ENCODE measurements at places on chromosomes 2 and 18.

- no peak for DNase-seq
Measured at GRCh38 chr2:21559351-21559750, 435.6 kb downstream of the TDRD15 start.

GRCh38 chr2:4110273-4110672 lies 406.9 kb downstream of the DCDC2C start:
- no peak for DNase-seq

DNA sequence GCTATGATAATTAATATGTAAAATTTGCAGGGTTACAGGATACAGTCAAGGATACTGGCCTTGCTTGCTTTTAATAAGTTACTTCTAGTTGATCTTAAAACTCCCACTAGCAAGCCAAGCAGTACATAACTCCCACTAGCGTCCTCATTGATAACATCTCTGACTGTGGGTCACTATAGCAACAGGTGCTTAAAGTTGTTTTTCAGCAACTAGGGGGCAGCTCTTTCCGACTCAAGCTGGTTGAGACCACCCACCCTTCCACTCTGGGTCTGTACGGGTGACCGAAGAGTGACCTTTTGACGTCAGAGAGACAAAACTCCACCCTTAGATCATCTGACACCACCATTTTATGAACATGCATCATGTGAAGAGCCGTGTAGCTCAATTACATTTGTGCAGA lies 208.6 kb downstream of the MYO1B start:
- DNase-seq: no peak

DNA sequence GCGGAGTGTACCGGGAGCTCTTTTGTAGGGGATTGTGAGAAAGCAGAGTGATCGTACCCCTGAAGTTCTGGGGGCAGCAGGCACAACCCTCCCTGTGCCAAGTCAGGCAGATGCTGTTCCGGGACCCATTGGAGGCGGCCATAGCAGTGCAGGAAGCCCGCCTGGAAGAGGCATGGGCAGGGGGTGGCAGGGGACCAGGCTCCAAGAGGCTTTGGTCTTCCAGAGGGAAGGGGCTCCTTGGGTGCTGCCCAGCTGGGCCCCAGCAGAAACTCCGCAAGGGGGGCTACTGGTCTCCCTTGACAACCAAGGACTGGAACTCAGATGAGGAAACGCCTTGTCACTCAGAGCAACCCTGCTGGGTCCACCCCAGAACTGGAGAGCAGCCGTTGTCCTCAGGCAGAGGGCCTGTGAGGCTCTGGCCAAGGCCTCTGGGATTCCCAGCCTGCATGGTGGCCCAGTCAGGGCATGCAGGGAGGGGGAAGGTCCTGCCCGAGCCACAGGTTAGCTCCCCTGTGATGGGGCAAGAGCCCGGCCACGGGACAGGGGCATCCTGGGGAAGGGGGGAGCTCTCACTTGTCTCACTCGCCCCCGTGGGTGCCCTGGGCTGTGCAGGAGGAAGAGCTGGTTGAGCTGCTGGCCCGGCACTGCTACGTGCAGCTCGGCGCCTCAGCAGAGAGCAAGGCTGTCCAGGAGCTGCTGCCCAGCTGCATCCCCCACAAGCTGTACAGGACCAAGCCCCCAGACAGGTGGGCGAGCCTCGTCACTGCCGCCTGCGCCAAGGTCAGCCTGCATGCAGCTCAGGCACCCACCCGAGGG lies 21.0 kb upstream of the GPR17 start:
- no peak for DNase-seq

GRCh38 chr2:176650104-176650837 lies 381.0 kb downstream of the MTX2 start:
- no peak for DNase-seq

GRCh38 chr2:119234021-119235019 lies 10.7 kb downstream of the STEAP3 start:
- DNase-seq: no peak

DNA sequence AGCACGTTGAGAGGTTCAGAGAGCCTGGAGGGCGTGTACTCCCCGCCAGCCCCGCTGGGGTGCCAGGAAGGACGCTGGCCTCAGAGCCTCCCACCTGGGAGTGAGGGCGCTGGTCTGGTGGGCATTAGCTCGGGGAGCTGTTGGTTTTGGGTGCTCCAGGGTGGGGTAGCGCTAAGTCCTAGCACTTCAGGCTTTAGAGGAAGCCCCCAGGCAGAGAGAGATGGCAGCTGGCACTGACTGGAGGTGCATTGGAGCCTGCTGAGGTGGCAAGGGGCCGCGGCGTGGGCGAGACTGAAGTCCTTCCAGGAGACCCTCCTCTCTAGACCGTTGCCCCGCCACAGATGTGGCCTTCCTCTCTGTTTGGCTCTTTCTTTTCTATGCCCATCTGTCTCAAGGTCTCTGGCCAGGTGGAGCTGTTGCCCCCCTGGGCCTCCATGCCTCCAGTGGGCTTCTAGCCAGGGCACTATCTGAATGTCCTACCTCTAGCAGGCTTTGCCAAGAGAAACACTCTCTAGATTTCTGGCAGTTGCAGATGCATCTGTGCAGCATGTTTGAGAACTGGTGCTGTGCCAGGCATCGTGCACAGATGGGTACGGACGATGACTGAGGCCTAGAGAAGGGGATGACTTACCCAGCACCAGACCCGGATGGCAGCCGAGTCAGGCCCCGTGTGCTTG lies 6.6 kb downstream of the CAPN10 start:
- DNase-seq: no peak

DNA sequence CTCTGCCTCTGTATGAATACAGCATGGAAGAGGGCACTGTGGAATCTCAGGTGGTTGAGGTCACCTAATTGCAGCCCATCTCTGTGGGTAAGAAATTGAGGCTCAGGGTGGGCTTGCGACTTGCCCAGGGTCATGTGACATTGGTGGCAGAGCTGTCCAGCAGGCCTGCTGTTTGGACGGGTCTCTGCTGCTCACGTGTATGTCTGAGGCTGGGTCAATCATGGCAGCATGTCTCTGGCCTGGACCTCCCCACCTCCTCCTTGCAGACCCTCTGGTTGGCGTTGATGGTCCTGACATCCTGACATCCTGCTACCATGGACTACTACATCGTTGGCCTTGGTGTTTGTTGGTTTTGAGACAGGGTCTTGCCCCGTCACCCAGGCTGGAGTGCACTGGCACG lies 64.3 kb upstream of the HPCAL1 start:
- DNase-seq: no peak

DNA sequence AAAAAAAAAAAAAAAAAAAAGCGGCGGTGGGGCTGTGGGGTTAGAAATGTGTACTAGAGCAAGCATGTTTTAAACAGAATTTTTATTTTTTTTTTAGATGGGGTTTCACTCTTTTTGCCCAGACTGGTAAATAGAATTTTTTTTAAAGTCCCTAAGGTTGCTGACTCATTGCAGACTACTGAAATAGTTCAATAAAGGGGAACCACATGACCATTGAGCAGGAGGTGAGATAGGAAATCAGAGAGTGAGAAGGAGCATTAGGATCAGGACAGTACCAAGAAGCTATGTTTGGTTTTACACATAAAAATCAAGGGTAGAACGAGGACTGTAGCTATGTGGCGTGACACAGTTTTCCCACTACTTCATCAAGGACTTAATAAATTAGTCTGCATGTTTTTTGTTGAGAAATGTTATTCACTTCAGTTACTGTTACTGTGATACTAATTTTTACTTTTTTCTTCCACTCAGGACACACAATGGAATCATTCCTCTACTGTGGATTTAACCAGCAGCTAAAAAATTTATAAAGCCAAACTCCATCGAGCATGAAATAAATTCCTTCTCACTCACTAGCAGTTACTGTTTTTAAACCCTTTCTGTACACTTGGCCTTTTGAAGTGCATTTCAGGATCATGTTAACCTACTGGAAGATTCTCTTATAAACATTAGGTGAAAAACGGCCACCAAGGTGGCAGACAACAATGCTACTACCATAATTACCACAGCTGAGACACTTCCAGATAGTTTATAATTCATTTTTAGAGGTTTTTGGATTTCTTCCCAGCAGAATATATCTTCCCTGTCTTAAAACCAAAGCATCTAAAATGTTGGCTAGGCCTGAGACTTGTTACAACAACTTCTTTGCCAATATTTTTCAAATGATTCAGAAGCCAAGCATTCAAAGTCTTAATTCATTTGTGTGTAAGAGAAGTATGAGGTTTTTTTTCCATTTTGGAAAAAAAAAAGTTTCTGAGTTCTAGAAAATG lies 33.2 kb downstream of the LAMA1 start:
- DNase-seq: no peak

DNA sequence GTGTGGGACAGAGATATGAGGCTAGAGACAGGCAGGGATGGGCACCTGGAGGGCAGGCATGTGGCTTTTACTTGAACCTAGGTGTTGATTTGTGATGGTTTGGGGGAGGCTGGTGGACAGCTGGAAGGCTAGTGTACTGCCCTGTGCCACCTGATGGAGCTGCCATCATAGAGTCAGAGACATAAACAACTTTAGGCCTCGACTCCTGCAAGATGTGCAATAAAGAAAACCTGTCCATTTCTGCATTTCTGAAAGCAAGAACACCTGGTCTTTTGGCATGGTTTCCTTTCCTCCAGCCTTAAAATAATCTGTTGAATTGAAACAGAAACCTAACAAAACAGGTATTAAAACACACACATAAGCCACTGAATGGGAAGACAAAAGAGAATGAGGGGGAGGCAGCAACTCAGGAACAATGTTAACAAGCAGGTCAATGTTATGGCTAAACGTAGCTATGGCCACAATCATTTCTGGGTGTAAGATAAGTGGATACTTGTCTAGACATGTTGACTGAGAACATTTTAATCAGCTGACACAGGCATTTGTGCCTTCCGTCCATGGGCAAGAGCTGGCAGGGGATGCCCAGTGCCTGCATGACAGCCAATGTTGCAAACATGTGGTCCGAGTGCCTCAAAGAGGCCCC lies 87.8 kb downstream of the KCTD1 start:
- peak; percentile 92 for DNase-seq
